ENCODE measurements at places on chromosomes 6 and 20.

DNA sequence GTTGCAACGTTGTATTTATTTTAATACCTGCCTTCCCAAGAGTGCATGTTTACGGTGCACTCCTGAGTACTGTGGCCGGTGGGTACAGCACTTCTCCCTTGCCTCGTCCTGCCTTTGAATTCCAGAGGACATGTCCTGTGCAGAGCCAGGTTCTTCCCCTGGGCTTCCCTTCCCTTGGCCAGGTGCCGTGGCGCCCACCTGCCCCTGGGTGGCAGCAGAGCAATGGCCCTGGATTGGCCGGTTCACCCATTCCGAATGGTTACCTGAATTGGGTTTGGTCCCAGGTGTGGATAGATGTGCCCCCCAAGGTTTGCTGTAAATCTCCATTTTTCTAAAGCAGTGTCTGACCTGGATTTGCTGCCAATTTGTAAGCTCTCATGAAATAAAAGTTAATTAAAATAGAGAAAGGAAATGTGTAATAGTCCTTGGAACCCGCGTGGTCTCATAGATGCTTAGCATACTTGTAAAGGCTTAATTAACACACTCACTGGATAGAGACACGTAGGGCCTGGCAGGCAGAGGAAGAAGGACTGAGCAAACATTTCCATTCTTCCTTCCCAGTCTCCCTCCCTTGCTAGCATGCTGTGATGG, 40.6 kb downstream of the DTD1 start:
- no peak for DNase-seq

DNA sequence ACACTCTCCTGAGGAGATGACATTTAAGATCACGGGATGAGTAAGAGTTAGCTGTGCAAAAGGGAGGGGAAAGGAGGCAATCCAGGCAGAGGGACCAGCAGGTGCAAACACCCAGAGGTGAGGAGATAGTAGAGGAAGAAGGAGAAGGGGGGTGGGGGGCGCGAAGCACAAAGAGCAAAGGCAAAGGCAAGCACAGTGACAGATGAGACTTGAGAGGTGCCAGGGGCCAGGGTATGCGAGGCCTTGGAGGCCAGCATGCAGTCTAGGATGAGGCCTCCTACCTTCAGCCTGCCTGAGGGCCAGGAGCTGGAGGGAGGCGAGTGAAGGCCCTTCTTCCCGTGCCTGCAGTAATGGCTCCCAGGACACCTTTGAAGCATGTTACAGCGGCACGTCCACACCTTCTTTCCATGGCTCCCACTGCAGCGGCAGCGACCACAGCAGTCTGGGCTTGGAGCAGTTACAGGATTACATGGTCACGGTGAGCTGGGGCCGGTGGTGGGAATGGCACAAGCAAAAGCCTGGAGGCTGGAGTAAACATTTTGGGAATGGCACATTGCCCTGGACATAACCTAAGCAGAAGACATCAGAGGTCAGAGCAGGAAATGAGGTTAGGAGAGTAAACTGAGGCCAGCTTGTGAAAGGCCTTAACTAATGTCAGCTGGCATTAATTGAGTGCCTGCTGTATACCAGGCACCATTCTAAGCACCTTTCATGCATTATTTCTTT, 18.6 kb downstream of the CCM2L start:
- DNase-seq: no peak

GRCh38 chr6:89596056-89596455, 42.5 kb downstream of the LYRM2 start:
- DNase-seq: no peak

GRCh38 chr6:87628881-87629280, 38.9 kb downstream of the ORC3 start:
- peak; percentile 27 for DNase-seq

- DNase-seq: peak; percentile 46
Measured at GRCh38 chr6:49151461-49151860, 311.6 kb downstream of the MMUT start.

DNA sequence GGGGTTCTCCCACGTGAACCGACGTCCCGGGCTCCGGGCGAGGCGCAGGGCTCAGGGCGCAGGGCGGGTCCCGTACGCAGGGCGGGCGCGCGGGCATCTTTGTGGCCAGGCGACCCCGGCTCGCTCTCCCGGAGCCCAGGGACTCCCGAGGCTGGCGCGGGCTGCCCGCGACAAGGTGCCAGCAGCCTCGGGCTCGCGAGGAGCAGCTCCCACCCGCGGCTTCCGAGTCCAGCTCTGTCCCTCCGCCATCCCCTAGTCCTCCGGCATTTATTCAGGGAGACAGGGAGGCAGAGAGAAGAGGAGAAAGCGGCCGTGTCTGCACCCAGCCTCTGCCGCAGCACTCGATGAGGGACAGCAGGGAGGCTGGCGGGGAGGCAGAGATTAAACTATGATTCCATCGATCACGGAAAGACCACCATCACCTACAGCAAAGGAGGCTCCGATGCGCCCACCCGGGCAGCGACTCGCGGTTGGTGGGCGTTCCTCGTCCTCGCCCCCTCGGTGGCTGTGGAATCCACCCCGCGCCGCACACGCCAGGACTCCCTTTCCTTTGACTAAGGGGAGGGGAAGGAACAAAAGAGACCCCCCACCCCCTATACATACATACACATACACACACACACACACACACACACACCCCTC, 1.1 kb downstream of the RGS17 start:
- DNase-seq: no peak

GRCh38 chr6:134245706-134246105, 72.2 kb downstream of the SGK1 start:
- DNase-seq: no peak

- no peak for DNase-seq
Measured at GRCh38 chr6:119395192-119395591, 45.6 kb upstream of the MAN1A1 start.

DNA sequence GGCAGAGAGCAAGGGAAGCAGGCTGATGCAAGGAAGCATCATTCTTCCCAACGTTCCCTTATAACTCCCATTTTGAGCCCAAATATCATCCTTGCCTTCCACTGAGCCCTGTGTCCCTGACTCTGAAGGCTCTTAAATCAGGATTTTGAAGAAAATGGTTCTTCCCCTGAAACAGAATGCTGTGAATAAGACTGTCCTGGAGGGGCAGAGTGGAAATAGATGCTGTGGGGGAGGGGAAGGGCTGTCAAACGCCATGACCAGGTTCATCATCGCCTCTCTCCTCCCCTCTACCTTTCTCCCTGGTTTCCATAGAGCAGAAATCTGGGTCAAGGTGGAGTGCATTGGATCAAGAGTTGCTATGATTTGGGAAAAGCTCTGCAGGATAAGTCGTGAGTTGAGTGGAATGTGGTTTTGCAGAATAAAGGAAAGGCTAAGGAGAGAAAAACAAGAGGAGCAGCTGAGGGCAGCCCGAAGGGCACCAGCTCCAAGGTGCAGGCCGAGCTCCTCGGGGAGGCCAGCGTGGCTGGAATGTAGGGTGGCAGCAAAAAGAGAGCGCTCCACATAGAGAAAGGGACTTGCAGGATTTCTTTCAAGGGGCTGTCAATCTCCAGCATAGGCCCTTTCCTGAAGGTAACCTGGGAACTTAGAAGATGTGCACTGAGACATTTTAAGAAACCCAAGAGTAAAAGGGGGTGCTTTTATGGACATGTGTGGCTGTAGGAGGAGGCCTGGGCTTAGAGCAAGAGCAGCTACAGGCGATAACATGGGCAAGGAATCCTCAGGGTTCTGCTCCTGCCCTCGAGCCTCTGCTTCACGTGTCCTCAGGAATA, 120.8 kb upstream of the CDYL start:
- no peak for DNase-seq

GRCh38 chr20:771741-772464, 3.6 kb upstream of the SLC52A3 start:
- no peak for DNase-seq

DNA sequence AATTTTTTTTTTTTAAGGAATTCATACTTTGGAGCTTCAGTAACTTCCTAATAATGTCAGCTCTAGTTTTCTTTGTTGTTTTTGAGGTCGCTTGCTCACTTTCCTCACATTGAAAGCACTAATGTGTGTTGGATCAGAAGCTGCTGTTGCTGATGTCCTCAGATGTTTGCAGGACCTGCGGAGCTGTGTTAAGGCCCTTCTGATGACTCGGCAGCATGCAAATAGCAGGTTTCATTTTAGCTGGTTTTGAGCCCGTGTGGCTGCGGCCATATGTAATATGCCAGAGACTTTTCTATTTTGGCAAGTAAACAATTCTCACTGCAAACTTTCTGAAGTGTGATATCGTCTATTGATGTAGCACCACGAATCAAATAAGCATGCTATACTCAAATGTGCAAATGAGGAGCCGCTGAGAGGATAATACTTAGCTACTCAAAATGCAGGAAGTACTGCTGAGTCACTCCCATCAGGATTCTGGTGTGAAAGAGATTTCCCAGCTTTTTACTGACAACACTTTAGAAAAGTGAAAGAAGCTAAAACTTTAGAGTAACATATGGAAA, 187.8 kb downstream of the SASH1 start:
- DNase-seq: peak; percentile 90

DNA sequence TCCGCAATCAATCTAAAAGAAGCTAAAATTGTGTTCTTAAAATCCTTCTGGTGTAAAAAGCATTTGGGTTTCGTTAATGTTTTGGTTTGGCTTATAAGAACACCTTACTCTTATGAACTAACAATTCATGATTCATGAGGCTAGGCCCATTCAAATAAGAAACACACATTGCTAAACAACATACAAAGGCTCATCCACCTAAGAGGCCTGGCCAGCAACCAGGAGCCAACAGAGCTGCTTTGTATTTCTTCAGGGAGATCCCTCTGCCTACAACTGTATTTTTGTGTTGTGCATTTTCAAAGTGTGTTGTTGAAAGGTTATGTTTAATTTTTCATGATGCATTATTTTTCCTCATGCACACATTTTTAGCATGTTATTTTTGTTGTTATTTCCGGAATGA, 98.6 kb downstream of the PTPRK start:
- no peak for DNase-seq

DNA sequence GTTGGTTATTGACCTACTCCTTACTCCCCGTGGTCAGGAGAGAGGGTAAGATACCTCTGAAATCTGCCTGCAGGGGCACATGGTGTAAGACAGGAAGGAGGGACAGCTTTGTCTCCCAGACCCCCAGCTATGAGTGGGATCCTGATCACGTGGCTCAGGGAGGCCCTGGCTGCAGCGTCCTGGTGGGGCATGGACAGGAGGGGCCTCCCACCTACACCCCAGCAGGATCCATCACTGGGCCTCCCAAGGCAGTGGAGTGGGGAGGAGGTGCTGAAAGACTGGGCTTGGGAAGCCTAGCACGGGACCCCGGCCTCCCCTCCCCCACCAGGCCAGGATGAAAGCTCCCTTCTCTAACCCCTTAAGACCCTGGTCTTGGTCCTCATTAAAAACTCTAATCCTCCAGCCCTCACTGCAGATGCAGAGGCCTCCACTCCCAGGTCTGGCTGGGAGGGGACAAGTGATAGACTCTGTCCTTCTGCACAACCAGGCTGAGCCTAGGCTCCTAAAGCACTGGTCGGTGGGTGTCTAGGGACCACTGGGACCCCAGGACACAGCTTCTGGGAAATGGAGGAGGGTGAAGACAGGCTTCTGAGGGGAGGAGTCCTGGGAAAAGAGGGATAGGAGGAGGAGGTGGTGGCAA, 29.6 kb upstream of the VEGFA start:
- DNase-seq: no peak

DNA sequence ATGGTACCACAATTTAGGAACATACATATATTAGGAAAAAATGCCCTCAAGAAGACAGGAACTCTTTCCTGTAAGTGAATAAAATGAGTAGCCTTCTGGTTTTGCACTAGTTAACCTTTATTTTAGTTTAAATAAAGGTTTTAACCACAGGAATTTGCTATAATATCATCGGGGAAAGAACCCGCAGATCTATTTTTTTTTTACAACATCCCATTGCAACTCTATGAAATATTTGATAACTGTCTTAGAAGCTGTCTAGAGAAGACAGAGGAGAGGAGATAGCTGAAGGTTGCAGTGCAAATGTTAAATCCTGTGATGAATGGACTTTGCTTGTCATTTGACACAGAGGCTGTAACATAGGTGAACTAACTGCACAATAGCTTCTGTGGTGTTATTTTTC, 69.5 kb downstream of the TINAG start:
- DNase-seq: peak; percentile 1
